Occipital lobe (tissue), 3 donors: ENCODE measurements at places on chromosomes 13 and 19.

DNA sequence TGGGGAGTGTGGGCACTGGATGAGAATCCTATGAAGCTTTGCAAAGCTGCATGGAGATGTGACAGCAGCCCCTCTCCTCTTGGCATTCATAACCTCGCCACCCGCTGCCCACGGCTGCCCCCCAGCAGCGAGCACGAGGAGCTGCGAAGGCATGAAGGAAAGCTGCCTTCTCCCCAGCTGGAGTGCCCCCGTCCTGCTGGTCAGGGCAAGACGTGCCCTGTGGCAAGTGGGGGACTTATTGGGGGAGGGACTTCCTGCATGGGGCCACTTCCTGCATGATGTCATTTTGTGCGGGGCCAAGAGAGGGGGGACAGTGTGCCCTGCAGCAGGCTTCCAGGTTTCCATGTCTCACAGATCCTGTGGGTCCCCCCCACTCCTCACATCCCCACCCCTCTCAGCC lies 85.9 kb downstream of the TSHZ3 start:
- DNase-seq: no peak

DNA sequence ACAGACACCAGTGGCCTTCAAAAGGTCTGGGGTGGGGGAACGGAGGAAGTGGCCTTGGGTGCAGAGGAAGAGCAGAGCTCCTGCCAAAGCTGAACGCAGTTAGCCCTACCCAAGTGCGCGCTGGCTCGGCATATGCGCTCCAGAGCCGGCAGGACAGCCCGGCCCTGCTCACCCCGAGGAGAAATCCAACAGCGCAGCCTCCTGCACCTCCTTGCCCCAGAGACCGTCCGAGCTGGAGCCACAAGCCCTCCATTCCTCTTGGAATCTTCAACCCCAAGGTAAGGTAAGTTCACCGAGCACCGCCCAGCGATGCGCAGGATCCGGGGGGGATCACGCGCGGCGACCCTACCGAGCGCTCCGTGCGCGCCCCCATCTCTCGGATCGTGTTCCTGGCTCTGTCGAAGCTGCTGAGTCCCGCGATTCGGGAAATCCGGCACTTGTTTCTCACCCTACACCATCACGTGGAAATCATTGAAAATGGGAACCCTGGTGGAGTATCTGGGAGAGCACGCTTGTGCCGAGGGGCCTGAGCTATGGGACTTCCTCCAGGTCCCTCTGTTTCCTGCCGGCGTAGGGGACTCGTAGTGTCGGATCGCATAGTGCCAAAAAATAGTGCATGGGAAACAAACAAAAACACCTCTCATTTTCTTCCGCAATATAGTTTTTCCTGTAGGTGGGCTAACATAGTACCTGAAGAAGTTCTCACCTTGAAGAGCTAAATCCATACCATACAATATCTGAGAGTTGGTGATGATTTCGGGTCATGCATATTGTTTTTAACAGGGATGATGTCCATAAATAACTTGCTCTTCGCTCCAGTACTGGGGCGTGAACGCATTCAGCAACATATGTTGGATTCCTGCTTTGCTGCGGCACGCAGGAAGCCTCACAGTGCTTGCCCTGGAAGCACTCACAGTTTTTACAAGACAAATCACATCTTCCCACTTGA lies 9.3 kb downstream of the PDX1 start:
- DNase-seq: no peak

DNA sequence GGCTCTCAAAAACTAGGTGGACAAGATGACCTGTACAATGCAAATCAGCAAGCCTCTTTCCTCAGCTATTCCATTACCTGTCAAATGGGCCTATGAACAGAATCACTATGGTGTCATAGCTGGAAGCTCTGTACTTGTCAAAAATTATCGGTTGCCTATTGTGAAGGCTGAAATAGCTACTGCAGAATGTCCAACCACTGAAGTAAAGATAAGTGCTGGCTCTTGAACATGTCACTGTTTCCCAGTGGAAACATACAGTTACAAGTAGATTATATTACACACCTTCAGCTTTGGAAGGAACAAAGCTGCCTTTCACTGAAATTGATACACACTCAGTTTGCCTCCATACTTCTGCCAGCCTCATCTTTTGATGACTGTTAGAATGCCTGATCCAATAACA lies 55.5 kb upstream of the PCDH9 start:
- DNase-seq: no peak

- DNase-seq: no peak
Measured at GRCh38 chr19:47274891-47275761, 441 bp downstream of the INAFM1 start.

GRCh38 chr19:45568732-45569131 lies 15.9 kb downstream of the OPA3 start:
- no peak for DNase-seq

GRCh38 chr13:31166591-31166990 lies 4.9 kb upstream of the HSPH1 start:
- no peak for DNase-seq

GRCh38 chr13:32175307-32175706 lies 139.9 kb downstream of the ZAR1L start:
- DNase-seq: no peak

DNA sequence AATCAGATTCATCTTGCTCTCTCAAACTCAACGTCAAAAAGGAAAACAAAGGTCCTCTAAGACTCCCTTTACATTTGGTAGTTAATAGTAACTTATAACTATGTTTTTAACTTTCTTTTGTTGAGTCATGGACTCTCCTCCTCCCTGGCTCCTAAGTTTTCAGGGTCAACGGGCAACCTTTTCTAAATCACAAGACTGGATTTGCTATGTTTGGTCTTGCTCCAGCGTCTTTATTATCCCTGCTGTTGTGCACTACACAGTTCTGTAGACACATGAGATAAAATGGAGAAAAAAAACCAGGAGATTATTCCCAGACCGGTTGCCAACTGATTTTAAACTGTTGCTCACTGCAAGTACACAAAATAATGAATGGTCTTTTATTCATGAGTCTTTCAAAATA lies 1.9 kb upstream of the ITM2B start:
- no peak for DNase-seq

GRCh38 chr13:64758521-64759244 lies 2471.5 kb downstream of the PCDH9 start:
- DNase-seq: no peak

GRCh38 chr13:48746821-48747220 lies 93.1 kb downstream of the CYSLTR2 start:
- DNase-seq: no peak

GRCh38 chr13:59464926-59465325 lies 698.8 kb downstream of the DIAPH3 start:
- no peak for DNase-seq

DNA sequence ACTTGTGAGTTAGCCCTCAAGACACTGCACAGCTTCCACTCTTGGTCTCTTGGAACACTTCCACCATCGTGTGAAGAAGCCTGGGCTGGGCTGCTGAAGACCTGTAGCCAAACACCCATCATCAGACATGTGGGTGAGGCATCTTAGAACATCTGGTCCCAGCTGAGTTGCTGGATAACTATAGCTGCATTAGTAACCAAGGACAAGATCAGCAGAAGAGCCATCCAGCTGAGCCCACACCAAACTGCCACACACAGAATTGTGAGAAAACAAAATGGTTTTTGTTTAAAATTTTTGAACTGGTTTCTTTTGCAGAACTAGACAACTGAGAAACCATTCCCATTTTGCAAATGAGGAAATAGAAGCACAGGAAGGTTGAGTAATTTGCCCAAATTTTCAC lies 56.2 kb downstream of the CCNE1 start:
- no peak for DNase-seq

DNA sequence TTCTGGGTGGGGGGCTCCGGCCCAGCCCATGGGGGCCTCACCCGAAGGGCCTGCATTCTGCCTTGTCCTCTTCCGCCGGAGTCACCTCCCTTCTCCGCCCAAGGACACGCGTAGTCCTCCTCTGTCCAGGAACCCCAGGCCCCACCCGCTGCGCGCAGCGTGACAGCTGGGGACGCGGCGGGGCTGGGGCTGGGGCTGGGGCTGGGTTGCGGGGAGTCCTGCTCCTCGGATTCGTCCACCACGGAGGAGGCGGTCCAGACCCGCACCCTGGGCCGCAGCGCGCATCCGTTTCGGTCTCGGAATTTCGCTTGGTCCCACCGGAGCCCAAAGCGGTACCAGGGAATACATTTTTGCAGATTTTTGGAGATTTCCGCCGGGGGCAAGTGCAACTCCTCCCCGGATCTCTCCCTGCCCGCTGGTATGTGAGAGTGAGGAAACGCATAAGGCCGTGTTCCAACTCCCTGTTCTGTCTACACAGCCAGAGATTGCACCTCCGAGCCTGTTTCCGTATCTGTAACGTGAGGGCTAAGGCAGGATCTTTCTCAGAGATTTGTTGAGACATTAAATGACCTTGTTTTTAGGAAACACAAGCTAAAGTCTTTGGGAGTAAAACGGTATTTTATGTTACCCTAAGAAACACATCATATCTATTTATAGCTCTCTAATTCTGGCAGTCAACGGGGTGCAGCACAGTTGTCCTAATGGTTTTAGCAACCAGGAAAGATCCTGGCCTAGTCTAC lies at the start of gene COX7A1:
COX7A1 (minus strand) TSS at position 96 of the 740 bp plus-strand sequence; CDS start at position 56, 40 bp downstream.
- no peak for DNase-seq

- DNase-seq: no peak
Measured at GRCh38 chr19:43353606-43354304, at the start of gene CD177. CD177 (plus strand) TSS chr19:43353686; CDS start chr19:43353715, 29 bp downstream.

DNA sequence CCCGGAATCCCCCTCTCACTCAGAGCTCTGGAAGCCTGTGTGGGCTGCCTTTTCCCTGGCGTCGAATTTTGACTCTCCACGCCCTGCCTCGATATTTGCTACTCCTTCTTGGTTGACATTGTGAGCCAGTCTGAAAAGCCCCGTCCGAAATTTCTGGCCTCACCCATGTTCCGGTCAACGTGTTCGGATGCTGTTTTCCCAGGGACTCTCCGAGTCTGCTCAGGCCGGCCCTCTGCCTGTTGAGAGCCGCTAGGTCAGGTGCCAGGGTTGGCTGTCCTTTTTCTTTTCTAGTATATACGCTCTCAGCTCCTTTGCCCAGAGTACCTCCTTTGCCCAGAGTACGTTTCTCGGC lies 6.8 kb upstream of the DGKH start:
- peak; percentile 10 for DNase-seq

GRCh38 chr19:45306518-45307027 lies 16.1 kb downstream of the CKM start:
- DNase-seq: no peak

DNA sequence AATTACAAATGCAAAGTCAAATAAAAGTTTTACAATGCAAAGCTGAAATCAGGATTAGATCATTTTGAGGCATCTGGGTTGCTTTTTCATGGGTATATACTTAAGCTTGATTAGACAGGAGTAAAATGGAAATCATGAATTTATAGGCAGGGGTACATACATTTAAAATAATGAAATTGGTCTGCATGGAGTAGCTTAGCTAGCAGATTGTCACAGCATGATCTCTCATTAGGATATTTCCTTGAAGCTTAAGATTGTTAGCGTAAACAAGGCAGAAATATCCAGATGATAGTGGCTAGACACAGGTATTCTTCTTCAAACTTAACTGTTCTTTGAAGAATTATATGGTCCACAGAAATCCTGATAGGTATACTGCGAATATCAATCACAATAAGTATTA lies 1627.0 kb upstream of the PCDH20 start:
- no peak for DNase-seq

DNA sequence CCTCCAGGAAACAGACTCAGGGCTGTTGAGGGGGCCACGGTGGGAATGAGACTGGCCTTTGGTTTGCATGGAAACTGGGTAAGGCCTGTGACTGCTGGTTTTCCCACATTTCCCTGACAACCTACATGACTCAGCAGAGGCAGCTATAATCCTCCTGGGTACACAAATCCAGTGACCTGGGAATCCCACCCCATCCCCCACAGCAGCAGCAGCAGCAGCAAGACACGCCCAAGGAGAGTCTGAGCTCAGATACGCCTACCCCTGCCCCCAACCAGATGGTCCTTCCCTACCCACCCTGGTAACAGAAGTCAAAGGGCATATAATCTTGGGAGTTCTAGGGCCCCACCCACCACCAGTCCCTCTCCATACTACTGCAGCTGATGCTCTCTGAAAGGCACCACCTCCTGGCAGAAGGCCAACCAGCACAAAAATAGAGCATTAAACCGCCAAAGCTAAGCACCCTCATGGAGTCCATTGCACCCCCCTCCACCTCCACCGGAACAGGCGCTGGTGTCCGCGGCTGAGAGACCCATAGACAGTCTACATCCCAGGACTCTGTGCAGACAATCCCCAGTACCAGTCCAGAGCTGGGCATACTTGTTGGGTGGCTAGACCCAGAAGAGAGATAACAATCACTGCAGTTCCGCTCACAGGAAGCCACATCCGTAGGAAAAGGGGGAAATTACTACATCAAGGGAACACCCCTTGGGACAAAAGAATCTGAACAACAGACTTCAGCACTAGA lies 237.2 kb upstream of the SPRY2 start:
- DNase-seq: no peak

GRCh38 chr19:9916719-9917118 lies 19.6 kb downstream of the OLFM2 start:
- DNase-seq: no peak

DNA sequence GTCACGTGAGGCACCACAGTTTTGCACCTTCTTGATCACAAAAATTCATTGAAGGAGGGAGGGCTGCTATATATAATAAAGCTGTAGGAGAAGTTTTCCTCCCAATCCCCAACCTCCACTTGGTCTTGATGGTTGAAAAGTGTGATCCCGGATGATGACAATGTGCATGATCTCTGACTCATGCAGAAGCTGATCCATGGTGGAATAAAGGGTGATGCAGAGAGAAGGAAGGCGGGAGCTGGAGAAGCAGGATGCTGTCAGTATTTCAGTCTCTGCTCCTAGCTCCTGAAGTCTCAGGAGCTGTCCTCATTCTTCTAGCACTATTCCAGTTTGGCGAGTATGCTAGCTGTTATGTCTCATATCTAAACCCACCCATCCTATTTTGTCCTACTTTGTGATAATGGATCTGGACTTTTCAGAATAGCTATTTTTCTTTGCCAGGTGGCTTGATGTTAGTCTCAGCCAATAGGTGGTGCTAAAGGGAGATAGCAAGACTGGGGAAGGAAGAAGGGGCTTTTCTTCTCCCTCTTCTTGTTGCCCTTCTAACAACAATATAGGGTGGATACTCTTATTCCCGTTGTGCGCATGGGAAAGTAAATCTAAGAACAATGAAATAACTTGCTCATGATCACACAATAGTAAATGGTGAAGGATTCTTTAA lies 65.6 kb upstream of the HTR2A start:
- no peak for DNase-seq

- DNase-seq: no peak
Measured at GRCh38 chr19:7983995-7984837, 21.2 kb downstream of the ELAVL1 start.

GRCh38 chr13:62088165-62088564 lies 672.5 kb upstream of the PCDH20 start:
- no peak for DNase-seq

DNA sequence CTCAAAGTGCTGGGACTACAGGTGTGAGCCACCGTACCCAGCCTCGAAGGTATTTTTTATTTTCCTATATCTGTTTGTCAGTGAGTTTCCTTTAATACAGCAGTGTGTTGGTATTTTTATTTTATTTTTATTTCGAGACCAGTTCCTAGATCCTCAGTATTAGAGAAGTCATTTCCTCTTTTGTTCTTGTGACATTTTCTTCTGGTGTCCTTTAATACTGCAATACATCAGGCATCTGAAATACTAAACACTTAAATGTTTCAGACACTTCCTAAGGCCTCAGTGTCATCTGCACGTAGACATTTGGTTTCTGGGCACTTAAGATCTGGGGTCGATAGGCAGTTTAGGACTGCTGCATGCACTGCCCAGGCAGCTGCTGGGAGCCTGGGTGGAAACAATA lies 22.5 kb downstream of the GATAD2A start:
- no peak for DNase-seq

- DNase-seq: no peak
Measured at GRCh38 chr13:29664591-29664990, 69.1 kb upstream of the SLC7A1 start.
